8988T (cell line): ENCODE measurements at places on chromosomes 16 and 17.

DNA sequence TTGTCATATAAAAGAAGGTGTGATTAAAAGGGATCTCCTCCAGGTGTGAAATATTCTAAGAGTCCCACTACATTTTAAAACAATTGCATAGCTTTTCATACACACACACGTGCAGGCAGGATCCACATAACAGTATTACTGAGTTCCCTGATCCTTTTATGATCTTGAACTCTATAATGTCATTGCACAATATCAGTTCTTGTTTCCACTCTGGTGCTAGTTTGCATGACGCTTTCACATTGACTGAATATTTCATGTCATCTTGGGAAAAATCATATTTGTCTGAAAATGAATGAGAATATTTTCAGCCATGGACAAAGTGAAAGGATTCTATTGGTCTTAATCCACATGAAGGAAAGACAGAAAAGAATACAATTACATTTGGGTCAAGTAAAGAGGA, 703.8 kb downstream of the CDH8 start:
- no peak for DNase-seq

DNA sequence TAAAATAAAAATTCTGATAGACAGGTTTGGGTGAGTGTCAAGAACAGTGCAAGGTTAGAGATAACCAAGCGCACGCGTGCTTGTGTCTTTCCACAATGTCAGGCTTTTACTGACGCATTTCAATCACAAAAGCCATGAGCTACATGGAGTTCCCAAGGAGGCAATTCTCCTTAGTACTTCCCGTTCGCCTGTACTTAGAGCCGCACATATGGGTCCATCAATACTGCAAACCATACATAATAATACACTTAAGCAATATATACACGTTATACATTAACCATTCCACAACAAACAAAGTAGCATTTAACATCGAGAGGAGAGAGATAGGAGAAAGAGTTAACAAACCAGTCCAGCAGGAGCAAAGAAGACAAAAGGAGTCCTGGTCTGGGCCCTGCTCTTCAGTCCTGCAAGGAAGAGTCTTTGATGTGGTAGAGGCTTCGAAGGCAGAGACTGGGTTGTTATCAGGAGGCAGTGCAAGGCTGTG, 11.9 kb upstream of the GPRC5C start:
- DNase-seq: no peak

DNA sequence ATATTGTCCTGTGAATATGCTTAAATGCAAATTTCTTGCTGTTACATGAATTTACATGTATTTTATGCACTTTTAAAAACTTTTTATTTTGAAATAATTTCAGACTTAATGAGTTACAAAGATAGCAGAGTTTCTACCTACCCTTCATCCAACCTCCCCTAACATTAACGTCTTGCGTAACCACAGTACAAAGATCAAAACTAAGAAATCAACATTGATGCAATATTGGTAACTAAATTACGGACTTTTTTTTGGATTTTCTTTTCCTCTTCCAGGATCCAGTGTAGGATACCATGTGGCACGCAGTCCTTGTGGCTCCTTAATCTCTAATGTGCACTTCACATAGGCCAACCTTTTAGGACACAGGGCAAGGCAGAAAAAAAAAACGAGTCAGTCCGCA, 124.9 kb downstream of the ABCC12 start:
- DNase-seq: no peak

- peak; percentile 1 for DNase-seq
Measured at GRCh38 chr17:38877130-38877851, 7.4 kb downstream of the LASP1 start.

DNA sequence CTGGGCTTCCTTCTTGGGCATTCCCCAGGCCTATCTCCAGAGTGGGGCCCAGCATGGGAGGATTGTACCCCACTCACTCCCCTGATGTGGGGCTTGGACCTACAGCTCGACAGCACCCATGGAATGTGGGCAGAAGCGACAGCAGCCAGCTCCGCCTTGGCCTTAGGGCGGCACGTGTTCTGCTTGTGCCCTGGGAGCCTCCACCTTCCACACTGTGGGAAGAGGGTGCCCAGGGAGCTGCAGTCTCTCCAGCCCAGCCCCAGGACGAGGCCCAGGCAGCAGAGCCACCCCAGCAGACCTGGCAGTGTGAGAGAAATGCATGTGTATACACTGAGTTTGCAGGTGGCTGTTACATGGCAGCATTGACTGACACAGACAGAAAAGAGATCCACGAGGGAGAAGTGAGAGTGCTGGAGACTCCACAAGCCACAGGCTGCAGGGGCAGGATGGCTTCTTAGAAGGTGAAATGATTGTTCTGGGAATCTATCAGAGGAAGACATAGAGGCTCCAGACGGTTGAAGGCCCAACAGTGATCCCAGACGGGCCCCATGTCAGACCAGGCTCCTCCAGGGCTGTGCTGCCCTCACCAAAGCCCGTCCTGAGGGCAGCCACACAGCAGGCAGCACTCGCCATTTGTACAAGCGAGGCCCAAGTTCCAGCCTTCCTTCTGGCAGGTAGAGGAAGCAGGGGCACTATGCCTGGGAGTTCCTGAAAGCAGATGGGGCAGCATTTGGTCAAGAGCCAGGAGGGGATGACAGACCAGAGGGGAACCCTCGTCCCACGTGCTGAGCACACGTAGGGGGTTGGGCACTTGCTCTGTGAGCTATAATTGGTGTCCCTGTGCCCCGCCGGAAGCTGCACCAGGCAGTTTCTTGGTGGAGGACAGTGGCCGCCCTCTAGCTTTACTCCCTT, 2.8 kb upstream of the DNASE1 start:
- no peak for DNase-seq

- DNase-seq: no peak
Measured at GRCh38 chr17:80361495-80362220, 53.3 kb upstream of the ENDOV start.

GRCh38 chr16:48583075-48584065, 26.6 kb downstream of the N4BP1 start:
- no peak for DNase-seq

DNA sequence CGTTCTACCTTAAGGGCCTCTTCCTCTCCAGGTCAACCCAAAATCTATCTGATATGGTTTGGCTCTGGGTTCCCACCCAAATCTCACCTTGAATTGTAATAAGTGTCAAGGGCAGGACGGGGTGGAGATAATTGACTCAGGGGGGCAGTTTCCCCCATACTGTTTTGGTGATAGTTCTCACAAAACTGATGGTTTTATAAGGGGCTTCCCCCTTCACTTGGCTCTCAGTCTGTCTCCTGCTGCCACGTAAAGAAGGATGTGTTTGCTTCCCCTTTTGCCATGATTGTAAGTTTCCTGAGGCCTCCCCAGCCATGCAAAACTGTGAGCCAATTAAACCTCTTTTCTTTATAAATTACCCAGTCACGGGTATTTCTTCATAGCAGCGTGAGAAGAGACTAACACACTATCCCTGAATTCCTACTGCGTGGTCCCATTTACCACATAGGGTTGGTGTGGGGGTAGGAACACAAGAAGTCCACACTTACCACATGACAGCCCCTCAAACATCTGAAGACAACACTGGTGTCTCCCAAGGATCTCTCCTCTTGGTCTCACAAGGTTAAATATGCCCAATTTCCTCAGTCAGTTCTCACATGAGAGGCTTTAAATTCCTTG, 8.2 kb downstream of the COTL1 start:
- DNase-seq: no peak

GRCh38 chr17:73189417-73190099, 3.3 kb upstream of the COG1 start:
- DNase-seq: no peak

GRCh38 chr17:74961657-74962350, 10.8 kb downstream of the HID1 start:
- DNase-seq: peak; percentile 73

GRCh38 chr17:38851434-38851833, 2.1 kb downstream of the RPL23 start:
- no peak for DNase-seq

DNA sequence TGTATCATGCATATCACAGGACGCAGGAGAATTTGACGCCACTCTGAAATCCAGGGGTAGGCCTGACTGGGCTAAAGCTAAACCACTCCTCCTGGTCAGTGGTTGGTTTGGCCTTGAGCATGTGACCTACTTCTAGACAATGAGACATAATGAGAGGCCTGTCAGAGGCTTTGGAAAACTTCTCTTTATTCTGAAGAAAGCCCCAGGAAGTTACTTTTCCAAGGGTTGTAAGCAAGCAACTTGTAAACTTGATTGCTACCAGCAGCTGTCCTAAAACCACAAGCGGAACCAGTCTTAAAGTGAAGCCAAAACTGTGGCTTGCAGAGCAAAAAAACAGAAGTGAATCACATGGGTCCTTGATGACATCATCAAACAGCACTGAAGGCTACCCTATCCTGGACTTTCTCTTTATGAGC, 138.2 kb upstream of the COX10 start:
- DNase-seq: no peak

- no peak for DNase-seq
Measured at GRCh38 chr16:11159282-11159681, 96.7 kb downstream of the SOCS1 start.

DNA sequence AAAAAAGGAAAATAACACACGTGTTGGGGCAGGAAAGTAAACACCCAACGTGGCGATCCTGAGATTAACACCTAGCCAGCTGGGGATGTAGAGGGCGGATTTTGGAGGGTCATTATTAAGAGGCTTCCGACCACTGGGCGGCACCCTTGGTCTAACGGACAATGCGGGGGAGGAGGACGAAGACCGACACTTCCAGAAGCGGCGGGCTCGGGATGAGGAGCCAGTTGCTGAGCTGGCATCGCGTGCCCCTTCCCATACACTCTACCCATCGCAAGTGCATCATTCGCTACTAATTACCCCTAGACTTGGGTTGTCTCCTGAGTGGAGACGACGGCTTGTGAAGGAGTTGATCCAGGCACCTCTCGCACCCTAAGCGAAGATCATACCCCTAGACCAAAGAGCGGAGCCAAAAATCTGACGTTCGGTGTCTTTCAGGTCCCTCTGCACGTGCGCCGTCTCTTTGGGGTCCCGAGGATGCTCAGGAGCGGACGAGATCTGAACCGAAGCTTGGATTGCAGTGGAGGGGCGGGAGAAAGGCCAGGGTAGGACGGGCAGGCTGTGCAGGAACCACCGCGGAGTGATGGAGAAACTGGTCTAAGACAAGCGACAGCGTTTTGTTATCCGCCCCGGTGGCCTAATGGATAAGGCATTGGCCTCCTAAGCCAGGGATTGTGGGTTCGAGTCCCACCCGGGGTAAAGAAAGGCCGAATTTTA, 17.6 kb downstream of the ZNF213 start:
- DNase-seq: no peak

DNA sequence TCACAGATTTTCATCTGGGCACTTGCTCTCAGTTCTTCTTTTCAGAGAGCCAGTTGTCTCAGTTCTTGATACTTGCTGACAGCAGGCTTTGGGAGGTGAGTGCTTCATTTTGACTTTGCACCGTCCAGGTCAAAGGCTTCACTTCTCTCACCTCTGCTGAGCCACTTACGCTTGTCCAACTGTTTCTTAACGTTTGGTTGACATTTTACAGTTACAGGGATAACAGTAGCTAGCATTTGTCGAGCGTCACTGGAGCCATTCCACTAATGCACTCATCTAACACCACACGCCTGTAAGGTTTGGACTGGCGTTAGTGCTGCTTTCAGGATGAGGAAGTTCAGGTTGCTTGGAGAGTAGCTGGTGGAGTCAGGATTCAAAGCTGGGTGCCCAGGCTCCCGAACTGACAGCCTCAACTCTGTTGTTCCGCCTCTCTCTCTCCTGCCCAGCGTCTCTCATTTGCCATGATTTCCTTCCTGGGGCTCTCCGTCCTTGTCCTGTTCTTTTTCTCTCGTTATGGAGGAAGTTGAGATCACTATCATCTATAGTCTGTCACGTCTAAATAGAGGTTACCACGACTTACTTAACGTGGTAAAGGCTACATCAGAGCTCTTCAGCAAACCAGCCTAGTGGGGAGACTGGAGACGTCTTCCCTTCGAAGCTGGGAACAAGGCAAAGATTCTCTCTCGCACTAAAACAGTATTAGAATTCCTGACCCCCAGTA, 220.8 kb downstream of the RPTOR start:
- no peak for DNase-seq

DNA sequence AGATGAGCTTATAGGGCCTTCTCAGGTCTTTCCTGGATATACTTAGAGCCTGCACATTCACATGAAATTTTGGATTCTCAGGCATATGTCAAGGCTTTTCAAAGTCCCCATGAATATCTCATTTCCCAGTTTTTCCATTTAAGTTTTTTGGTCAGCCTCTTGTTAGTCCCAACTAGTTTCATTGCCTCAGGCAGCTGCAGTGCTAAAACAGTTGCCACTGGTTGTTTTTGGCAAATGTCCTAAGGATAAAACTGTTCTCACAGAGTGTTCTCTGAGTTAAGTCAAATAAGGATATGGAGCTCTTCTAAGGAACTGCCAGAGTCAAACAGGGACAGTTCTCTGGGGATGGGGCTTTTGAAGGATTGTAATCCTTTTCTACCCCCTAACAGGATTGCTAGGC, 39.9 kb upstream of the ABCC11 start:
- no peak for DNase-seq

DNA sequence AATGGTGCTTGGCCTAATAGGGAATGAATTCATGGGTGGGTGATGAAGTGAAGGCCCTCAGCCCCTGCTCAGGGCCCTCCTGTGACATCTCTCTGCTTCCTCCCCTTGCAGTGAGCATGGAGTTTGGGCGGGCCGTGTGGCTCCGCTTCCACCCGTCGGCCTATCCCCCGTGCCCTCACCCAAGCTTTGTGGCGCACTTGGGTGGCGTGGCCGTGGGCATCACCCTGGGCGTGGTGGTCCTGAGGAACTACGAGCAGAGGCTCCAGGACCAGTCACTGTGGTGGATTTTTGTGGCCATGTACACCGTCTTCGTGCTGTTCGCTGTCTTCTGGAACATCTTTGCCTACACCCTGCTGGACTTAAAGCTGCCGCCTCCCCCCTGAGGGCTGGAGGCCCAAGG, 21.1 kb downstream of the C17orf75 start:
- DNase-seq: no peak

DNA sequence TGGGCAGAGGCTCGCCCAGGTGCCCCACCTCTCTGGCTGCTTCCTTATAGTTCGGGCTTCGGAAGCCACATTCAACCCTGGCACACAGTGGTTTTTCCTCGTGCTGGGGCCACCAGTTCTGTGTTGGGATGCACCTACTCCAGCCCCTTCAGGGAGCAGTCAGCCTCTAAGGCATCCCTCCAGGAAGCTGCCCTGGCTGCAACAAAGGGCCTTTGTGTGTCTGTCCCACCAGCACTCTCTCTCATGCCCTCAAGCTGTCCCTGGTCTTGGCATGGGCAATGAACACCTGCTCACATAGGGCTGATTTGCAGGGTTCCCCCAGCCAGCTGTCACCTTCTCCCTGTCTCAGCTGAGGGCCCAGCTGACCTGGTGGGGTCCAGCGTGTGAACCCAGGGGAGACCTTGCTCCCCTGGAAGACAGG, 754 bp upstream of the NOXO1 start:
- DNase-seq: no peak

- DNase-seq: no peak
Measured at GRCh38 chr16:26058326-26058725, 366.6 kb downstream of the HS3ST4 start.

- no peak for DNase-seq
Measured at GRCh38 chr17:29613352-29613837, 9.3 kb downstream of the CORO6 start.

GRCh38 chr17:82835122-82835521, 4.7 kb downstream of the ZNF750 start:
- DNase-seq: no peak

- DNase-seq: no peak
Measured at GRCh38 chr17:76884995-76885893, 17.0 kb downstream of the MGAT5B start.
